ENCODE measurements at places on chromosomes 3 and 15.

- DNase-seq, result peak; percentile 28
Measured at GRCh38 chr15:59687836-59688235, 1.3 kb downstream of the BNIP2 start.

DNA sequence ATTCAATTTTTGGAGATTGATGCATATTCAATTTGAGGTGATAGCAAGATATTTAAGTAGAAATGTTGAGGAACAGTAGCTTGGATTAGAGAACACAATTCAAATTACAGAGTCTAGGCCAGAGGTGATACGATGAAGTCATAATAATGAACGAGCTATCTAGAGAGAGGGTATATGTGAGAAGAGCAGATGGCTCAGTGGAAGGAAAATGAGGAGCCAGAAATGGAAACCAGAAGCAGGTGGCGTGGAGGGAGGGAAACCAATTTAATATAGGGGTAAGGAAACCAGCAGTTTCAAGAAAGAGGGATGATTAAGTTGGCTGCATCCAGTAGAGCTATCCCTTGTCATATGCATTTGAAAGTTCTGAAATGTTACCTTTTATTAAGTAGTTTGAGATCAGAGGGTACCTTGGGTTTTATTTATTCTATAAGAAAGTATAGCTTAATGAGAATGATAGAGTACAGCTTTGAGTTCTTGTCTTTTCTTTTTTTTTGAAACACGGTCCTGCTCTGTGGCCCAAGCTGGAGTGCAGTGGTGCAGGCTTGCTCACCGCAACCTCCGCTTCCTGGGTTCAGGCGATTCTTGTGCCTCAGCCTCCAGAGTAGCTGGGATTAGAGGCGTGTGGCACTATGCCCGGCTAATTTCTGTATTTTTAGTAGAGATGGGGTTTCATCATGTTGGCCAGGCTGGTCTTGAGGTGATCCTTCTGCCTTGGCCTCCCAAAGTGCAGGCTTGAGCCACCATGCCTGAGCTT lies 22.1 kb downstream of the NCK1 start:
- no peak for DNase-seq

DNA sequence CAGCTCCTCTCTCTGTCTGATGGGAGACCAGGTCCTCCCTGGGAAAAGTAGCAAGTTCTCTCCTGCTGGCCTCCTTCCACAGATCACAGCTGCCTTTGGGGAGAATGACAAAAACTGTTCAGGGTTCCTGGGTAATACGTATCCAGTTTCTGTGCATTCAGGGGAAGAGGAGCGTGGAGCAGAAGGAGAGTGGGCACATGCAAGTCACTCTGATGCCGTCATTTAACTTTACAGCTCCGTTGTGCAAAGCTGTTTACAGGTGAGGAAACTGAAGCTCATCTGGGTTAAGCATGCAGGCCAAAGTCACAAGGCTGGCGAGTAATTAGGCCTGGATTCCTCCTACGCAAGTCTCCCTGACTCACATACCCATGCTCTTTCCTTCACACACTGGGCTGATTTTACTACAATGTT lies 7.5 kb upstream of the TM4SF1 start:
- DNase-seq, result no peak

- DNase-seq, result no peak
Measured at GRCh38 chr3:45417930-45418847, 29.8 kb downstream of the LARS2 start.

DNA sequence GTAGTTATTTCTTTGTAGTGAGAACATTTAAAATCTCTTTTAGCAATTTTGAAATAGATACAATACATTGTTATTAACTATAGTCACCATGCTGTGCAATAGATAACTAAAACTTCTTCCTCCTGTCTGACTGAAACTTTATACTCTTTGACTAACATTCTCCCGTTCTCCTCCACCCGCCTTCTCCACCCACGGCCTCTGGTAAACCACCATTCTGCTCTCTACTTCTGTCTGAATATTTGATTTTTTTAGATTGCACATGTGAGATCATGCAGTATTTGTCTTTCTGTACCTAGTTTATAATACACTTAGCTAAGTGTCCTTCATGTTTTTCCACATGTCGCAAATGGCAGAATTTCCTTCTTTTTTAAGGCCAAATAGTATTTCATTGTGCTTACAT lies 72.8 kb upstream of the RBM5 start:
- DNase-seq, result no peak
